ENCODE measurements at places on chromosomes 2 and 18.
A peak's percentile ranks its signal among the peaks of the same experiment; 100 is the strongest.

DNA sequence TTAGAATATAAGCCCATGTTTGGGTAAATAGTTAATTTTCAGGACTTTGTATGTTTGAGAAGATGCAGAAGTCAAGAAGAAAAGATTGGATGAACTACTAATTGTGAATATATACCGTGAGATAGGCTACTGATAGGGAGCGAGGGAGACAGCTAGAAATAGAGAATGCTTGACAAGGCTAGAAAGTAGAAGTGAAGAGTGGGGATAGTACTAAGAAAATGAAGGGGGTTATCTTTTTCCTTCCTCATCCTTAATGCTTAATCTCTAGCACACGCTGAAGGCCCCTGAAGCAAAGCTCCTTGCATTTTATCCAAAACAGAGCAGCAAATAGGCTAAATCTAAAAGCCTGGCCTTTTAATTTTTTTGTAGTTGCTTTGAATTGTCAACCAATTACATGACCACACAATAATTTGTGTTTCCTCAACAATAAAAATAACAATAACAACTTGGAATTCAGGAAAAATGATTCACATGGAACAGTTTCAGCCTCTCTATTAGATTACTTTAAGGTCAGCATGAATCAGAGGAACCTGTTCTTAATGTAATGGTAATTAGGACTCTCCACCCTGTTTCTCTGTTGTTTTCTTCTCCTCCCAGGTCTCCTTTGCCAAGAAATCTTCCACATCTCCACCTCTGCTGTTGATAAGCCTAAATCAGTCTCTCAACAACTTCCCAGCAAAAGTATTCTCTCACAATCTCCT lies 1071.3 kb upstream of the ZEB2 start:
- no peaks in the 10 kb centered on the region for H3K27me3 ChIP-seq
- no peak for DNase-seq
- no peaks in the 10 kb centered on the region for H3K36me3 ChIP-seq
- H3K4me1 ChIP-seq = peaks cover 3% of the 10 kb centered on the region
- H3K4me3 ChIP-seq = no peak overlapping the region

- H3K4me1 ChIP-seq = no peaks in the 10 kb centered on the region
- no peaks in the 10 kb centered on the region for H3K36me3 ChIP-seq
- H3K4me3 ChIP-seq = no peak overlapping the region
- H3K27ac ChIP-seq = no peak overlapping the region
- no peak for DNase-seq
- no peaks in the 10 kb centered on the region for H3K27me3 ChIP-seq
Measured at GRCh38 chr18:56373601-56374000, 264.8 kb downstream of the TXNL1 start.

DNA sequence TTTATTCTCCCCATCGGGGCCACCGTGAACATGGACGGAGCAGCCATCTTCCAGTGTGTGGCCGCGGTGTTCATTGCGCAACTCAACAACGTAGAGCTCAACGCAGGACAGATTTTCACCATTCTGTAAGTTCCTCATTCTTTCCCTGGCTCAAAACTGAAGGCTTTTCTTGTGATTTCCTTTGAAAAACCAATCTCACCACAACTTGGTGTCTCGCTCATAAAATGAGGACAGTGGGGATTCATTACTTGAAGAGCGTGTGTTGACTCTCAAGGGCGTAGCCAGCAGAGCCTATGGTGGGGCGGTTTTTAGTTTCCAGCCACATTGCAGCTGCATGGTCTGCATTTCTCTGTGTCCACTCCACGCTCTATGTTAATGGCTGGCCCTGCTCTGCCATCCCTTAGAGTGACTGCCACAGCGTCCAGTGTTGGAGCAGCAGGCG lies 29.0 kb downstream of the SLC1A4 start:
- peaks cover 6% of the 10 kb centered on the region for H3K4me1 ChIP-seq
- no peaks in the 10 kb centered on the region for H3K27me3 ChIP-seq
- DNase-seq = no peak

DNA sequence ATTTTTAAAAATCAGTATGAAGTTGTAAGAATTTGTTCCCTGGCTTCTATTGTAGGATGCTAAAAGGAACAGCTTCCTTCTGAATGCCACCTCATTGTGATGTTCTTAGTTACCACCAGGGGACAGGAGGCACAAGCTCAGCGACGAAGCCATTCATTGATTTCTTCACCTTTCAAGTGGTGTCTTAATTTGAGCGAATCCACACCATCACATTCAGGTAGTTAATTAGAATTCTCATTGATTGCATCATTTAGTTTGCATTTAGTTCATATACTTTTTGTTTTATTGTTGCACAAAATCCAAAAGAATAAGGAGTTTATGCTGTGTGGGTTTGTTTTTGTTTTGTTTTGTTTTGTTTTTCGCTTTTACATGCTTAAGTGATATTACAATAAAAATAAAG lies 23.1 kb downstream of the CYP27C1 start:
- H3K4me3 ChIP-seq = no peak overlapping the region
- no peaks in the 10 kb centered on the region for H3K4me1 ChIP-seq
- no peaks in the 10 kb centered on the region for H3K36me3 ChIP-seq

- H3K4me3 ChIP-seq = no peak overlapping the region
- no peaks in the 10 kb centered on the region for H3K36me3 ChIP-seq
- no peak overlapping the region for H3K27ac ChIP-seq
- no peaks in the 10 kb centered on the region for H3K27me3 ChIP-seq
- DNase-seq = no peak
- H3K4me1 ChIP-seq = no peaks in the 10 kb centered on the region
Measured at GRCh38 chr2:44107086-44107740, 61.5 kb upstream of the PPM1B start.

- H3K27me3 ChIP-seq = no peaks in the 10 kb centered on the region
- H3K4me1 ChIP-seq = no peaks in the 10 kb centered on the region
- peaks cover 58% of the 10 kb centered on the region for H3K36me3 ChIP-seq
- no peak overlapping the region for H3K4me3 ChIP-seq
- no peak overlapping the region for H3K27ac ChIP-seq
Measured at GRCh38 chr2:3427272-3427671, 47.8 kb downstream of the TRAPPC12 start.

DNA sequence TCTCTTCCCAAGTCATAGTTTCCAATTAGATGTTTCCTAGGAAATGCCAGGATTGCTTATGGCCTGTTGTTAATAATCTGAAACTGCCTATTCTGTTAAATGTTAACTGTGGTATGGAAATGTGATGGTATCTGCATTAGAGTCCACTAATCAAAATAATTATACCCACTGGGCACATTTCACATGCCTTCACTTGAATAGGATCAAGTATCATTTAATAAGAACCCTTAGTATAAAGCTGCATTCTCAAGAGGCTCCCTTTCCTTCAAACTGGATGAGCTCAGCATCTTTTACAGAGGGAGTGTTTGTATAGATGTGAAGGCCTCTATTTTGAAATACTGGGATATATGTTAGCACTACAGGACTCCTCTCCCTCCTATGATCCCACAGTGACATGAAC lies 477.2 kb upstream of the VRK2 start:
- DNase-seq = no peak
- no peaks in the 10 kb centered on the region for H3K27me3 ChIP-seq
- H3K4me3 ChIP-seq = no peak overlapping the region
- peaks cover 5% of the 10 kb centered on the region for H3K4me1 ChIP-seq
- no peaks in the 10 kb centered on the region for H3K36me3 ChIP-seq

DNA sequence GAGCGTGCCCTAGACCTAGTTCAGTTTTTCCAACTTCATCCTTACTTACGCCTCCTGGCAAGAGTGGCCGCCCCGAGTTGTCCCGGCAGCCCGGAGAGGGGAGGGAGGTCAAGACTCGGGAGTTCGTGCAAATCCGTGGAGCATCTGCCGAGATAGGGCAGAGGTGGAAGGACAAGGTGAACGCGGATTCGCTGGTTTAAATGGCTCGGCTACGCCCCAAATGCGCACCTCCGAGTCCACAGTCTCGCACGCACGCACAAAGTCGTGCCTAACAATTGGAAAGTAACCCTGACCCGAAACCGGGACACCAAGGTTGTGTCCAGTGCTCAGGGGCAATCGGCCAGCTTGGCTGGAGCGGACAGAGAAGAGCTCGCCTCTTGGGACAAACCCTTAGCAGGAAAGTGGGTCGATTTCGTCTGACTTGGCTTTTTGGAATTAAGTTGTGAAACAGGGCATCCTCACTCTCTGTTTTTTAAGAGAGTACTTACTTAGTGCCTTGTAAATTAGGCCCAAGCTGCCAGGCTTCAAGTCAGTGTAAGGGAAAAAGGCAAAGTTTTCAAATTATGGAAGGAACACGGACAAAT lies 726 bp upstream of the SS18 start:
- H3K27ac ChIP-seq = peak overlapping the region; percentile 100
- no peak for DNase-seq
- no peaks in the 10 kb centered on the region for H3K27me3 ChIP-seq
- peaks cover 14% of the 10 kb centered on the region for H3K36me3 ChIP-seq

DNA sequence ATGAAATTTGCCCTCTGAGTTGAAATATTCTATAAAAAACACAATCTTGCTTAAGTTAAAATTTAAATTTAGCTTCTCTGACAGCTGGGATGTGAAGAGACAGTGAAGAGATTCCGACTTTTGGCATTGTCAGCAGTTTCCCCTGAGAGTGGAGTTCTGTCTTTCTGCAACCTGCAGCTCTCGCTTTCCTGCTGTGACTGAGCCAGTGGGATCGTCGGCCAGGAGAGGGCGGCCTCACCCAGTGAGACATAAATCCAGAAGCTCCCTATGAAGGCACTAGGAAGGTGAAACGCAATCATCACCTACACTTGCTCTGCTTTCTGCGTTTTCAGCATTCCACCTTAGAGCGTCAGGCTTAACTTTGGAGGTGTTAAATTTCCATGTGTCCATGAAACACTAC lies 75.4 kb upstream of the HNMT start:
- no peak overlapping the region for H3K27ac ChIP-seq
- H3K4me1 ChIP-seq = peaks cover 4% of the 10 kb centered on the region
- no peaks in the 10 kb centered on the region for H3K27me3 ChIP-seq
- peak; percentile 90 for DNase-seq
- H3K36me3 ChIP-seq = no peaks in the 10 kb centered on the region
- H3K4me3 ChIP-seq = no peak overlapping the region

GRCh38 chr2:219689676-219690628 lies 62.5 kb downstream of the SLC4A3 start:
- no peak overlapping the region for H3K27ac ChIP-seq
- no peaks in the 10 kb centered on the region for H3K36me3 ChIP-seq

GRCh38 chr2:30949435-30949834 lies 142.2 kb upstream of the CAPN13 start:
- no peak for DNase-seq
- H3K36me3 ChIP-seq = no peaks in the 10 kb centered on the region
- no peaks in the 10 kb centered on the region for H3K27me3 ChIP-seq
- H3K4me3 ChIP-seq = no peak overlapping the region

DNA sequence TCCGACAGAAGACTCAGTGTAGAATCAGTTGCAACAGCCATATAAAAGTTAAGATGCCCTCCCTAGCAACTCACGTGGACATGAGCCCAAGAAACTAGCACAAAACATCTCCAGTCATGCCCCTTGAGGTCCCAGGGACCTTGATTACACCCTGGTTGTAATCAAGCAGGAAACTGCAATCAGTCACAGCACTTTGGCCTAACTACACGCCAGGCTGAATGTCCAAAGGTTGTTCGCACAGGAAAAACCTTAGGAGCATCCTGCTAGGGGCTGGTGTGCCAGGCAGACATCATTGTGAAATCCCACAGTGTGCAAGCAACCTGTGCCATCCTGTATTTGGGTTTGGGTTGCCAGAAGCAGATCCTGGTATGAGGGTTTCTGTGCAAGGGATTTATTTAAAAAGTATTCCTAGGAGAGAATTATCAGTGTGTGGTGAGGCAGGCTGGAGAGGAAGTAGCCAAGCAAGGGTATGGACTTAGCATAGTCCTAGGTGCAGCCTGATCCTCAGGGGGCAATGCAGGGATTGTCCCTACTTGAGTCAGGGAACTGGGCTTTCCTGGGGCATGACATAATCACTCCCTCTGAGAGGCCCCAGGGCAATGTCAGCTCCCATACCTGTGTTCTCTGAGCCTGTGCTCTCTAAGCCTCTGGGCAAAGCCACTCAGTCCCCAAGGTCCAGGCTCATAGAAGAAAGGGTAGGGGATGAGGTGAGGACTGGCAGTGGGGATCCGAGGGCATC lies 17.8 kb upstream of the SULT1C2 start:
- no peaks in the 10 kb centered on the region for H3K27me3 ChIP-seq
- no peak overlapping the region for H3K27ac ChIP-seq

GRCh38 chr18:5508821-5509220 lies 35.0 kb downstream of the EPB41L3 start:
- H3K4me1 ChIP-seq = no peaks in the 10 kb centered on the region
- H3K4me3 ChIP-seq = no peak overlapping the region
- no peaks in the 10 kb centered on the region for H3K36me3 ChIP-seq
- no peak overlapping the region for H3K27ac ChIP-seq
- DNase-seq = no peak

- H3K36me3 ChIP-seq = no peaks in the 10 kb centered on the region
- peaks cover 10% of the 10 kb centered on the region for H3K4me1 ChIP-seq
- DNase-seq = no peak
- no peaks in the 10 kb centered on the region for H3K27me3 ChIP-seq
Measured at GRCh38 chr2:211748339-211748738, 790.3 kb downstream of the ERBB4 start.

- DNase-seq = no peak
- H3K27ac ChIP-seq = no peak overlapping the region
- peaks cover 2% of the 10 kb centered on the region for H3K4me1 ChIP-seq
- H3K4me3 ChIP-seq = no peak overlapping the region
- no peaks in the 10 kb centered on the region for H3K36me3 ChIP-seq
Measured at GRCh38 chr2:173766537-173767289, 198.5 kb downstream of the SP3 start.

DNA sequence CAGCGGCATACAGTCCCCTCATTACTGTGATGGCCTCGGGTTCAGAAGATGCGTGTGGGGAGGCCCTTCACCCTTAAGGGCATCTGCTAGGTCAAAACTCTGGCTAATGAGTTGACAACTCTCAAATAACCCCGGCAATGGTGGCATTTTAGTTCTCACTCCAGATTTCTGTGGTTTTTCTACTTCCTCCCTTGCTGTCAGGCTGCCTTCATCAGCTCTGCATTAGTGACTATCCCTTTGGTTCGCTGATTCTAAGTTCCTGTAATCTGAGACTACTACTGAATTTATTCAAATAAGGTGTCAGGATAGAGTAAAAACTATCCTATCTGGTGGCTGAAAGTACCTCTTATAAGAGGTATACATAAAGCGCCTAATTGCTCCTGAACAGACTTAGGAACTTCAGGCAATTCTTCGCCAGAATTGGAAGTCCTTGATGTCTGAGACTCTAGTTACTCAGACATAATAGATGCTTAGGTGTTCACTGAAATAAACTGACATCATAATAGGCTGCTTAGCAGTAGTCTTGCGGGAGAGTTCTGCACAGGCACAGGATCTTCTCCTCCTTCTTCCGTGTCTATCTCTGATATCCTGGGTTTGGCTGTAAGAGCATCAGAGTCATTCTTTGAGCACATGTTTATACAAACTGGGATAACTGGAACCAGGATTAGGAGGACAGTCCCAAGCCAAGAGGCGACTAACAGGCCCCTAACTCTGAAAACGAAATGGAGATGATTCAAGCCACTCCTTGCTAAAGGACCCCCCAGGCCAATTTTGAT lies 194.5 kb downstream of the DNER start:
- no peak for DNase-seq
- H3K4me1 ChIP-seq = peaks cover 3% of the 10 kb centered on the region
- H3K27me3 ChIP-seq = no peaks in the 10 kb centered on the region
- no peaks in the 10 kb centered on the region for H3K36me3 ChIP-seq
- no peak overlapping the region for H3K4me3 ChIP-seq
- no peak overlapping the region for H3K27ac ChIP-seq
